ENCODE measurements at places on chromosomes 5 and 9. TPM values are rescaled to one million over a fixed set of nuclear protein-coding genes. Genes with fewer than 3 reads are reported as not detected.
A peak's percentile ranks its signal among the peaks of the same experiment; 100 is the strongest.

GRCh38 chr5:137565450-137565849 is 66.3 kb upstream of the SPOCK1 start:
- H3K4me1 ChIP-seq, result peaks cover 23% of the 10 kb centered on the region
- no peak overlapping the region for H3K27ac ChIP-seq
- no peak for DNase-seq

DNA sequence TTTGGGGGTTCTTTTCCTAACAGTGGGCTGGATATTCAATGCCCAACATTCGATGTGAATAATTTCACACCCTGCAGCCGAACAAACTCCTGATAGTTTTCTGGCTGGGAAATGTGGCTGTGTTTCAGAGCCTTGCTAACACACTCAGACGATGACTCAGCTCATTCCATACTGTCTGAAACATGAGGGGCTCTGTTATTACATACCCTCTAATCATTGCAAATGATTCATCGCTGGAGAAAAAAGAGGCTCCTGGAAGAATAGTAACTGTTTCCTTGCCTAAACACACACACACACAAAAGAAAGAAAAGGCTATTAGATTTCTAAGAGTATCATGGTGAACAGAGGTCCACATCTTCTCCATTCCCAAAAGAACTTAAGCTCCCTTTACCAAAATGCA is 75.8 kb downstream of the OXCT1 start:
- H3K4me3 ChIP-seq, result no peak overlapping the region
- H3K27ac ChIP-seq, result no peak overlapping the region
- H3K4me1 ChIP-seq, result peaks cover 5% of the 10 kb centered on the region

DNA sequence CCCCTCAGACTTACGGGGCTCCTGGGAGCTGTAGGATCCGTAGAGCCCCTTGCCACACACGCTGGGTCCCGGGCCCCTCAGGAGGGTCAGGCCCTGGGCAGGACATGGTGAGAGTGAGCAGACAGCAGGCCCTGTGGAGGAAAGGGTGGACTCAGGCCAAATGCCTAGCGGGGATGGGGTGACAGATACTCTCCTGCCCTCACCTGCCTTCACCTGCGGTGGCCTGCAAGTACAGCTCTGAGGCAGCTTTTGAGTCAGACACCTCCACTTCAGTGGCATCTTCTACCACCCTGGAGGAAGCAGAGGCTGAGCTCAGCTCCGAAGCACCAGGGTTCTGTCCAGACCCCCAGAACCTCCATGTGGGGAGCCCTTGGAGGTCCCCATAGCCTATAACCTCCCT is 26.2 kb downstream of the SLC35A4 start:
- no peaks in the 10 kb centered on the region for H3K27me3 ChIP-seq
- no peak for DNase-seq
- H3K4me1 ChIP-seq, result no peaks in the 10 kb centered on the region

GRCh38 chr5:35026941-35027340 is 20.8 kb downstream of the AGXT2 start:
- no peaks in the 10 kb centered on the region for H3K36me3 ChIP-seq
- no peaks in the 10 kb centered on the region for H3K4me1 ChIP-seq
- no peak overlapping the region for H3K27ac ChIP-seq
- no peak for DNase-seq

GRCh38 chr9:81375187-81376100 is 313.9 kb downstream of the TLE1 start:
- no peaks in the 10 kb centered on the region for H3K36me3 ChIP-seq
- H3K4me1 ChIP-seq, result peaks cover 26% of the 10 kb centered on the region
- no peak for DNase-seq
- no peak overlapping the region for H3K4me3 ChIP-seq

DNA sequence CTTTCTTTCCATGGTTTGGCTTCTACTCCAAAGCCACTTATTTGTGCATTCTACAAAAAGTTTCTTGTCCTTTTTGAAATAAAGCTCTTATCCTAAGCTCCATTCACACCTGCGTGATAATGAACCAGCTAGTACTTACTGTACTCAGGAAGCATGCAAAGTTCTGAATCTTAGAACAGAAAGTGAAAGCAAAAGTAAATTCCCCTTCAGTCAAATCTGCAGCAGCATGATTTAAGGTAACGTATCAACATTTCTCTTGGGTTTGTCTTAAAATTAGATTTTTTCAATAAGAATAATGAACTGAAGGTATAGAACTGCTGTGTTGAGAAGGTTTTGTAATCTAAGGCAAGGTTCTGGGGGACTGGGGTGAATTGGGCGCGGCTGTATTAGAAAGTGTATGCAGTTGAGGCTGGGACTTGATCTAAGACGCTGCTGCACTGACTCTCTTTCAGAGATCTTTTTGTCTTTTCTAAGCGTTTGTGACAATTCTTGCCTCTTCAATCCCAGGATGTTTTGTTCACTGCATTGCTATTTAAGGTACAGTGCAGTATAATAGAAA is at the start of gene ERAP2:
TSS of gene ERAP2 (plus strand) at position 209 of the 559 bp plus-strand sequence. CDS start 3,186 bp downstream, outside the sequence.
- peak within 1 kb of the TSS; percentile 77 for H3K27ac ChIP-seq
- H3K27me3 ChIP-seq, result no peaks in the 10 kb centered on the region
- H3K4me3 ChIP-seq, result peak within 1 kb of the TSS; percentile 71
- H3K4me1 ChIP-seq, result no peaks in the 10 kb centered on the region
- DNase-seq, result no peak

Gene ZNF454
- 3.1 TPM for total RNA-seq

- H3K4me3 ChIP-seq, result no peak overlapping the region
- H3K4me1 ChIP-seq, result no peaks in the 10 kb centered on the region
- H3K36me3 ChIP-seq, result no peaks in the 10 kb centered on the region
- no peak for DNase-seq
- no peak overlapping the region for H3K27ac ChIP-seq
Observed at GRCh38 chr5:2901096-2901495, 149.6 kb upstream of the IRX2 start.

GRCh38 chr5:140321796-140322195 is 18.9 kb upstream of the PFDN1 start:
- H3K27me3 ChIP-seq, result no peaks in the 10 kb centered on the region
- no peak overlapping the region for H3K4me3 ChIP-seq
- peak overlapping the region; percentile 86 for H3K27ac ChIP-seq
- H3K36me3 ChIP-seq, result no peaks in the 10 kb centered on the region

DNA sequence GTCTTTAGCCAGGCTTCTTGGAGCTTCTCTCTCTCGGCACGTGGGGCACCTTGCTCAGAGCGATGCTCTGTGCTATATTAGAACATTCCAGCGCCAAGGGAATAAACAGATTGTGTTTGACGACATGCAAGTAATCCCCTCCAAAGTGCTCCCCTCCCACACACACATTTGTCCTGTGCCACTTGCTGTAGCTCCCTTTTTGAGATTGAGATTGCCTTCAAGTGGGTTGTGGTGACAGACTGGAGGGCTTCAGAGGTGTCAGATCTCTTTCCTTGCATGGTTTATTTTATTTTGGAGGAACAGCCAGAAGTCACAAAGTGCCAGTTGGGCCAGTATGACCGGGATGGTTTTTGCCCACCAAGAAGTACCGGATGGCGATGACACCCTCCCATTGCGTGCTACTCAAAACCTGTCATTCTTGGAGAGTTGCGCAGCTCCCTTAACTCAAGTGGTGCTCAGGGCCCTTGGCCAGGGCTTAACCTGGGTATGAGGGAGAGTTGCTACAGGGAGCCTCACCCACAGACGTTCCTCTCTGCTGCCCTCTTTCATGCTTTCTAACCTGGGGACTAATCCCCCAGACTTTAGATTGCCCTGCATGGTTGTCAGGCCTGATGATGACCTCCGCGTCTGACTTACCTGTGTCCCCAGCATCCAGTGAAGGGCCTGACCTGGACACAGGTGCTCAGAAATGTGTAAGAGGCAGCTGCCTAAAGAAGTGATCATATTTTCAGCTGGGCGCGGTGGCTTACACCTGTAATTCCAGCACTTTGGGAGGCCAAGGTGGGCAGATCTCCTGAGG is 18.8 kb upstream of the RPL26L1 start:
- no peaks in the 10 kb centered on the region for H3K27me3 ChIP-seq
- peaks cover 4% of the 10 kb centered on the region for H3K36me3 ChIP-seq
- H3K4me1 ChIP-seq, result no peaks in the 10 kb centered on the region

DNA sequence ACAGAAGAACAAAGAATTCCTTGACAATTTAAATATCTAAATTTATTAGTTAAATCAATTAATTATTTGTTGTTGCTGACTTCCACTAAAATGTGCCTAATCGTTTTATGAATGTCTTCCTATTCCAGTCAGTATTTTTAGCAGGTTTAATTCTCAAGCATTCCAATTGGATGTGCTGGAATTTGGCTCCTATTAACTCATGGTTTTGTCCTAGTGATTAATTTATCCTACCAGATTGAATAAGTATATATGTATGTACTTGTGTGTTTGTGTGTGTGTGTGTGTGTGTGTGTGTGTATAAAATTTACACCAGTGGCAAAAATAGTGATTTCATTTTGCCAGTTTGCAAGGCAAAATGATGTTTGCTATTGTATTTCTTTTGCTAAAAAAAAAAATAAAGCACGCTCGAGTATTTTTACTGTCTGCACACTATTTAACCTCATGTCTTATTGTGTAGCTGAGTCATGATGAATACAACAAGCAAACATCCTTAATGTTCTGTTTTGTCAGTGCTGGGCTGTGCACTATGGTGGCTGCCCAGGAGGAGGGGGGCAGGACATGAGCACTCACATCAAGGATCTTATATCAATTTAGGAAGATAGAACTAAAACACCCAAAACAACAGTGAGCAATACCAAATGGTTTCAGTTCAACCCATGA is 375.5 kb downstream of the PDE4D start:
- H3K4me3 ChIP-seq, result no peak overlapping the region
- H3K36me3 ChIP-seq, result no peaks in the 10 kb centered on the region
- no peak overlapping the region for H3K27ac ChIP-seq
- no peaks in the 10 kb centered on the region for H3K27me3 ChIP-seq

Gene HAND1
- total RNA-seq, result not detected

Gene BTNL3
- not detected for total RNA-seq

Gene PFN3
- total RNA-seq, result not detected

GRCh38 chr9:72464857-72465592 is 56.4 kb upstream of the TMC1 start:
- no peaks in the 10 kb centered on the region for H3K4me1 ChIP-seq
- H3K27me3 ChIP-seq, result no peaks in the 10 kb centered on the region
- H3K27ac ChIP-seq, result peak overlapping the region; percentile 57
- H3K36me3 ChIP-seq, result no peaks in the 10 kb centered on the region
- no peak for DNase-seq

DNA sequence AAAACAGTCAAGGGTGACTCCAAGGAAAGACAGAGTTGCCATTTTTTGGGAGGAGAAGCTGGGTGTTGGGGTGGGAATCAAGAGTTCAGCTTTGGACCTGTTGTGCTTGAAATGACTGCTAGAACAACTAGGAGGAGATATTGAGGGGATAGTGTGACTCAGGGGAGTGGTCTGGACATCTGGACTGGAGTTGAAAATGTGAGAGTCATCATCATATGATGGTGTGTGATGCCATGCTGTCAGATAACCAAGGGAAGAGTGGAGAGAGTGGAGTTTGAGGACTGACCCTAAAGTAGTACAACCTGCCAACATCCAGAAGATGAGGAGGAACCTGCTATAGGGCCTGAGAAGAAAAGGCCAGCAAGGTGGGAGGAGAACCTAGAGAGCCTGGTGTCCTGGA is 199.7 kb downstream of the ARHGEF28 start:
- no peaks in the 10 kb centered on the region for H3K4me1 ChIP-seq
- no peak overlapping the region for H3K27ac ChIP-seq
- no peak overlapping the region for H3K4me3 ChIP-seq
- no peaks in the 10 kb centered on the region for H3K27me3 ChIP-seq
- DNase-seq, result no peak
- H3K36me3 ChIP-seq, result no peaks in the 10 kb centered on the region

DNA sequence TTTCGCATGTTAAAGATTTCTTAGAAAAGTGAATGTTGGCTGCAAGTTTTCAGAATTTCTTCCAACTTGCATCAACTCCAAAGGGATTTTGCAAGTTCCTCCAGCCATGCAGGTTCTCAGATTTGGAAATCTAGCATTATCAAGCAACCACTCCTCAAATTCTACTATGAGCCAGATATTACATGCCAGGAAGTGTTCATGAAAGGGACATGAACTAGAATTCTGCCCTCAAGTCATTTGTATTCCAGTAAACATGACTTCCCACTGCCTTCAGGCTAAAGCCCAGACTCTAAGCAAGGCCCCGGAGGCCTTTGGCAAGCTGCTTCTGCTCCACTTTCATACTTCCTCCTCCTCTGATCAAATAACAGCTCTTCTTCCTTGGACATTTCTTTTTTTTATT is 111.3 kb upstream of the PAPPA start:
- H3K4me1 ChIP-seq, result no peaks in the 10 kb centered on the region
- H3K4me3 ChIP-seq, result no peak overlapping the region
- H3K27me3 ChIP-seq, result no peaks in the 10 kb centered on the region
- H3K27ac ChIP-seq, result no peak overlapping the region

DNA sequence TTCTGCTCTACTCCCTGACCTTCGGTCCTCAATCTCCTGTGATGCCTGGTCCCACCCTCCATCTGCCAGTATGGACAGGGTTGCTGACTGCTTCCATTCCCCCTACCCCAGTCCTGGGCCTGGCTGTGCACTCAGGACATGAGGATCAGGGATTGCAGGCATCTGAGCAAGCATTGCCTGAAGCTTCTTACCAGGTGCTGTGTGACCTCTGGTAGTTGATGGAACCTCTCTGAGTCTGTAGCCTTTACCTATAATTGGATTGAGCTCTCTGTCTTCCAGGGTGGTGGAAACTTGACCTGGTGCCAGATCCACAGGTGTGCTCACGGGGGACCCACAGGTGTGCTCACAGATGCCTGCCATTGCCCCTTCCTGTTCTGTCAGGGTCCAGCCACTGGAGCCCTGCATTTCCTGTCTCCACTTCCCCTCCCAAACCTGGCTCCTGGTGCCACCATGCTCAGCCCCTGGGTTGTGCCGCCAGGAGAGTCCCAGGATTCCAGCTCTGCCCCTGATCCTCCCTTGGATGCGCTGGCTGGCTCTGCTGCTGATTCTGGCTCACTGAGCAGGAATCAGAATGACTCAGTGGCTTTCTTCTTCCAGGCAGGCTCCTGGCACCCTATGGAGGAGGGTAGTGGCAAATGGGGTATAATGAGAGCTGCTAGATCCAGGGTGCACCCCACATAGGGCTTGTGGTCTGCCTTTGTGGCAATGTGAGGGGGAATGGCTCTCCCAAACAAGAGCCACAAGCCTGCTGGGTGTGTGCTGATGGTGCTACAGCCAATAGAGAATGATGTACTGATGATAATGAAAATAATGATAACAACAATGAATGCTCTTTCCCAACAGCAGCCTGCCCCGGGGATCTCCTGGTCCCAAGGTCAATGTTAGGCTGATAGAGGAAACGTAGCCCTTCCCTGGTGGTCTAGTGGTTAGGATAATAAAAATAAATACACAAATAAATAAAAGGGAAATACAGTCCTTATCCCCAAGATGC is 35.2 kb upstream of the PSD2 start:
- no peak overlapping the region for H3K4me3 ChIP-seq
- no peaks in the 10 kb centered on the region for H3K36me3 ChIP-seq
- H3K27ac ChIP-seq, result no peak overlapping the region
- H3K4me1 ChIP-seq, result peaks cover 13% of the 10 kb centered on the region
- DNase-seq, result no peak
- no peaks in the 10 kb centered on the region for H3K27me3 ChIP-seq

- no peak for DNase-seq
- no peak overlapping the region for H3K4me3 ChIP-seq
- H3K36me3 ChIP-seq, result no peaks in the 10 kb centered on the region
Observed at GRCh38 chr9:89219637-89220036, 41.0 kb upstream of the SHC3 start.

Data from tibial nerve (tissue), 4 donors.